ENCODE measurements at places on chromosomes 7 and 10.
A peak's percentile ranks its signal among the peaks of the same experiment; 100 is the strongest.

DNA sequence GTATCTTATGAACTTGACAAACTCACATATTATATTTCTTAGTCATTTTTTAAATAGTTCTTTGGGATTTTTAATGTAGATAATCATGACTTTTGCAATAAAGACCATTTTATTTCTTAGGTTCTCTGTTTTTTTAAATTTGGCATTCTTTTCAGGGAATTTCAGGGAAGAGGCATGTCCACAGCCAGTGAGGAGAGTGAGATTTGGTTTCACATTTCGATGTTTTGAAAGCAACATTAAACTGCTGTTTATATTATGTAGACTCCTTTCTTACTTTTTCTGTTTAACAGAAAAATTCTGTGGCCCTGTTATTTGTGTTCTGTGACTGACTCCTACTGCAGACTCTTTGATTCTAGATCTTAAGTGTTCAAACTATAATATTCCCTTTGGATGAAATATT is 153.7 kb downstream of the FAM107B start:
- DNase-seq = no peak

GRCh38 chr10:63711867-63712716 is 190.9 kb downstream of the REEP3 start:
- DNase-seq = peak; percentile 98

DNA sequence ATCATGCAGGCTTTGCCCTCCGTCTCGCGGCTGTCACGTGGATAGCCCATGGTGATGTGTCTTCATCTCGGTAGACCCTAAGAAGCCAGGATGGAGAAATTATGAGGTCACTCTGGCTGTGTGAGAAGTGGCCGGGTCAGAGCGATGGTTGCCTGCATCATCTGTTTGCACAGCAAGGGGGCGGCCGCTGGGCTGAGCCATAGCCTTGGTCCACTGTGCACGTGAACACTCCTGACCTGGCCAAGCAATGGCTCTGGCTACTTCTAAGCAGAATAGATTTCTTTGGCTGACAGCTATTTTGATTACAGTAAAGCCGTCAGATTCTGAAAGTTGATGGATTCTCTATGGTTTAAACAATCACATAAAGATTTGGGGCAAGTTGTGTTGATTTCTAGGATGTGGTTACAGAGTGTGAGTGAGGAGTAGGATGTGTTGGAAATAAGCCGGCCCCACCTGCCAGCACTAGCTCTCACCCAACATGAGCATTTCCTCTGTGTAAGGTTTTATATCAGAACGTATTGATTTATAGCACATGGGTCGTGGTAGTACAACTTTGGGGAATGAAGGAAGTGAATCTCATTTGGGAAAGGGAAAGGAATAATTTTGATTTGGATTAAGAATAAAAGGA is 214.4 kb upstream of the GPR26 start:
- DNase-seq = no peak

DNA sequence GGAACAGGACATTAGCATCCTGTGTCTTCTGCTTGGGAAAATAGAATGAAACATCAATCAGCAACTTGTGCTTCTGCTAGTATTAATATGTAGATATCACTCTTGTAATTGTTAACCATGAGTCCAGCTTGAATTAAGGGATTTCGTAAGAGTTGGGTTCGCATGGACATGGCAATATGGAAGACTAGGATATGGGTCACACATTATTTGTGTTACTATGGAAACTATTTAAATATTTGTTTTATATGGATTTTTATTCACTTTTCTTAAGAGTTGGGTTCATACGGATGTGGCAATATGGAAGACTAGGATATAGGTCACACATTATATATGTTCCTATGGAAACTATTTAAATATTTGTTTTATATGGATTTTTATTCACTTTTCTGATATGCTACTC is 24.5 kb downstream of the TNPO3 start:
- DNase-seq = no peak

GRCh38 chr7:22357311-22358175 is 589 bp upstream of the RAPGEF5 start:
- no peak for DNase-seq

DNA sequence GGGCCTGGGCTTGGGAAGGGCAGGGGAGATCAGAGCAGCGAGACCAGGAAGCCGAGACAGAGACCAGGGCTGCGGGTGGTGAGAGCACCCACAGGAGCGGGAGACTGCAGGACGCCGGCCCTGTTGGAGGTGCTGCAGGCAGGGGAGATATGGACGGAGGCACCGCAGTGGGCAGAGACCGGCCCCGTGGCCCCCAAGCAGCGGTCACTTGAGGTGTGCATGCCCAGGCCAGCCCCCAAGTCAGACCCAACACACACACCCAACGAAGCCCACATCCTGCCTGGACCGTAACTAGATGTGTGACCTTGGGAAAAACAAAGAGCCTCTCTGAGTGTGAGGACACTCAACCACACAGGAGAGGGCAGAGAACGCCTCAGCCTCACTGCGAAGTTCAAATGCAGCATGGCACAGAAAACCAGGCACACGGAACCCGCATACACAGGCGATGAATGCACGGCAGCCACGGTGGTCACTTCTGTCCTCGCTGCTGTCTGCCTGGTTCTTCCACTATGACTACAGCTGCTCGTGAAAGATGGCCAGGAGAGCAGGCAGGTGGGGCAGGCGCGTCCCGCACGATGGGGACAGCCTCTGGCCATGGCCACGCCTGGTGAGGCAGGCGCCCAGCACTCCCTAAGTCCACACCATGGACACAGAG is 214.7 kb downstream of the MAD1L1 start:
- peak; percentile 55 for DNase-seq

DNA sequence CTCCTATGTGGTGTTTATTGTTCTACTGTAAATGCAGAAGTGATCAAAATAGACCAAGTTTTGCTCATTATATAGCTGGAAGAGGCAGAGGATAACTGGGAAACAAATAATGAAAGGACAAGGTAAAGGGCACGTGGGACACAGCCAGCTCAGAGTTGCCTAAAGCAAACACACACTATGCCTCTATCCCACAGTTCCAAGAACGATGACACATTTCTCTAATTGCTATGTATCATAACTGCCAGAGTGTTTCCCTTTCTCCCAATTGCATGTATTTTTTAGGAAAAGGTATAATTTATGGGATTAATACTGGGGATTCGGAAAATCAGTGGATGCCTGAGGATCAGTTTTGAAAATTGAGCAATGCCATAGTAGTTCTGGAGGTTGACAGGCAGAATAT is 49.0 kb downstream of the CCDC71L start:
- no peak for DNase-seq

DNA sequence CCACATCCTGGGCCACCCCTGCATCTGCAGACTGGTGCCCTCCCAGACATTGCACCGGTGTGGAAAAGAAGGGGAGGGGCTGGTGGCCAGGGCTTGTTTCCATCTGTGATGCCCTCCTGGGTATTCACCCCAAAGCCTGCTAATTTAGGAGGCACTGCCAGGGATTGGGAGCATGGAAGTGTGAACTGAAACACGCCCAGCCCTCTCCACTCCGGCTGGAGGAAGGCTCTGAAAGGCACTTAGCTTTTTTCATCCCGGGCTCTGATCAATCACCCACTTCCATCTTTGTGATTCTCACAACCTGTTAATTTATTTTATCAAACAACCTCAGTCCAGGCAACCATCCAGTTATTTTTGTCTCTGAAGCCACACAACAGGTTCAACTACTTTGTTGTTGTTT is 20.9 kb upstream of the CPXM2 start:
- DNase-seq = no peak

- no peak for DNase-seq
Measured at GRCh38 chr7:134327896-134328295, 11.2 kb upstream of the SLC35B4 start.

DNA sequence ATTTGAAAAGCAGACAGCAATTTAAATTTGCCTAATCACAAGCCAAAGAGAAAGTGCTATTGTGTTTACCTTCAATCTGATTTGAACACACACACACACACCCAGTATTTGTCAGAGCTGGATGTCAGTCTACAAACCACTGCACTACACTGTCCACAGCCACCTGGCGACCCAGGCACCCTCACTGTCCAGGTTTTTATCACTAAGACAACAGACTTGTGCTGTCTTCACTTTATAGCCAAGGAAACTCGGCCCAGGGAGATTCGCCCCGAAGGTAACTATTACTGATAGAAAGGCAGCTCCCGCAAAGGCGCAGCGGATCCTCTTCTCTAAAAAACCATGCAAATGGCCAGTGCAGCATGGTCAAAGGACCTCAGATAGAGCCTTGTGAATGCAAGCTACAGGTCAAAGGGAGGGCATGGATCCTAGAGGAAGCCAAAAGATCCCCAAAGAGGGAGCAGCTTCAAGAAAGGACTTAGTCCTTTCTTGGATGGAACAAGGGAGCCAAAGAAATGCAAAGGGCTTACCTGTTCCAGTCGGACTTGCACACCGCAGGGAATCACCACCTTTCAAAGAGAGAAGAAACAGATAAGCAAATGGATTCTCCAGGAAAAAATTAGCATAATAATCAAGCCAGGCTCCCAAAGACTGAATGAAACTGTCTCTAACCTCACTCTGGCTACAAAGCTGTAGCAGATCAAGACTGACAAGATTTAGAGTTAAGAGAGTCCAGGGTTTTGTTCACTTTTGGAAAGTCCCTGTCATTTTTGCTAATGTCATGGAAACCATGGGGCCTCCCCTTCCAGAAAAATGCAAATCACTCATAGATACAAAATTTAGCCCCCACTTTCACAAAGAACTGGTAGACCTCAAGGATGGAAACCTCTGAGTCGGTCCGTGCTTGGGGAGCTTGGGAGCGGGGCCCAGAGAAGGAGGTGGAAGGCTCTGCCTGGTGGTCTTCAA is 101.1 kb downstream of the TNS3 start:
- DNase-seq = no peak

DNA sequence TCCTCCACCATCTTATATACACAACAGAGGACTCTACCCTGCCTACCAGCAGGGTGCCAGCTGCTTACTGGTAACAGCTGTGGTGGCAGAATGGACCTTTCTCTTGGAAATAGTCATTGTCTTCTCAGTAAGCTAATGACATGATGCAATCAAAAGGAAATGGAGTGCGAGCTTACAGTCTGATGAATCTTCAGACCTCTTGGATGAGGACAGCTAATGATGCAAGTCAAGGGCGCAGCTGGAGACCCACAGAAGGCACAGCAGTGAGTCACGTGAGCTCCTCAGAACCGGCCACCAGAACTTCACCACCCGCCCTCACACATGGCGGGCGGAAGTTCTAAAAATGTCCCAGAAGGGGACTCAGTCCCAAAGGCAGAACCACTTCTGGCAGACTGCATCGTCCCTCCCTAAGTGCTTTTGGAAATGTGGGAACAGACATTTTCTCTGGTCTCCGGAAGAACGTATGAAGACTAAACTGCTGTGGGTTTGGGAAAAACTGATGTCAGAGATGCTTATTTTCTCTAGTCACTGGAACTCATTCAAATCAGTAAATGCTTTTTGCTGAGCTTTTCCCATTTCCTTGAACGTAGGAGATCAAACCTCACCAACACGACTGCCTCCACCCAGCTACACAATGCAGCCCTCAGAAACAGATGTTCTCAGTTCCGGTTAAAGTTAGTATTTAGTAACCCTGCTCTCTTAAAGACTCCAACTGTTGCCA is 96.4 kb downstream of the FAS start:
- DNase-seq = peak; percentile 75

- no peak for DNase-seq
Measured at GRCh38 chr7:50226669-50227068, 77.8 kb upstream of the IKZF1 start.

- DNase-seq = no peak
Measured at GRCh38 chr10:21694631-21695030, 160.6 kb downstream of the MLLT10 start.

- DNase-seq = no peak
Measured at GRCh38 chr10:64458306-64458705, 937.1 kb downstream of the REEP3 start.

DNA sequence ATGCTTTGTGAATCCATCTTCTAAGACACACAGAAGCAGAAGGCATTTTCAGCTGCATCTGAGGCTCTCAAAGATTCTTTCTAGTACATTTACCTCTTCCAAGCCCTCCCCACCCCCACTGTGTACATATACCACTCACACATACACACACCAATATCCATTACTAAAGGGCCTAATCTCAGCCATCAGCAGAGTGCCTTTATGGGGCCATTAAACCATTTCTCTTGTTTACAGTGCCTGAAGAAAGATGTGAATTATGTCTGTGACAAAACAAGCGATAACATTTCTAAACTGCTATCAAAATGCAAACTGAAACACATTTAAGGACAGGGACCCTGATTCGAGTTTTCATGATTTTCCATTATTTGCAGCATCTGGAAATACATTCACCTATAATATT is 40.0 kb downstream of the ETV1 start:
- no peak for DNase-seq

DNA sequence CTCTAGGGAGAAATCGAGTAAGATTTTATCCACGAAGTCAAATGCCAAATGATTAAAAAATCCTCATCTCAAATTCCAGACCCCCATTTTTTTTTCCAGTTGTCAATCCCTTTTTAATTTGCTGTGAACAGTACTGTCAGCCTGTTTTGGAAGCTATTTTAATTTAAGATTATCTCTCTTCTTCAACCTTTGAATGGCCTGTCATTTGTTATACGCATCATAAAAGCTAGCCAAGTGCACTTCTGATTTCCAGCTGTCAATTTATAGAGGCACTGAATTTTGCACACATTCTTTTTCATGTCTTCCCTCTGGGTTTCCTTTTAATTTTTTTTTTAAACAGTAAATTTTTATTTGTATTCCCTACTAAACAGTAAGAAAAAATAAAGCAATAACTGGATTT is 336.4 kb upstream of the HGF start:
- no peak for DNase-seq

DNA sequence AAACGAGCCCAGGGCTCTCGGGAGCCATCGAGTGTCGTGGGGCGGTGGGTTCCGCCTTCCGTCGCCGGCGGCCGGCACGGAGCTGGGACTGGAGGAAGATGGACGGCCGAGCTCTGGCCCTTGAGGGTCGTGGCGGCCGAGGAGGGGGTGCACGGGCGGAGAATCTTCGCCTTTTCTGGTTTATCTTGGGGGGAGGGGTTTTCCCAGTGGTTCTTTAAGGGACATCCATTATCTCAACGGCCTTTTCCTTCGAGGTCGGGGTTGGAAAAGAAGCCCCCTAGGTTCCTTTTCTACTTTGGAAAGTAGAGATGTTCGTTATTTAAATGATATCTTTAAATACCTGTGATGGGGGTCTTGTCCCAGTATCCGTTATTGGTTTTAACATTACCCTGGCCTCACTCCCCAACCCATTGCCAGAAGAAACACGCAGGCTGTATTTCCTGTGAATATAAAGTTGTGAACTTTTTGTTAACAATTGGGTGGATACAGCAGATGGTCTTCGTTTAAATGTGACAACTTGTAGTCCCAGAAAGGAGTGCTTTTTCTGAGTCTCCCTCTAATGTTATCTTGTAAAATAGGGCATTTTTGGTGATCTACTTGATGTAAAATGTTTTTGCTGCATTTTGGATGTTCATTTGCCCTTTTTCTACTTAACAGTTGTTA is 765 bp downstream of the CCAR1 start:
- DNase-seq = no peak

- DNase-seq = no peak
Measured at GRCh38 chr10:60390224-60390626, 550 bp upstream of the ANK3 start.

- DNase-seq = peak; percentile 56
Measured at GRCh38 chr10:132114953-132115520, 49.3 kb downstream of the JAKMIP3 start.

GRCh38 chr10:85847085-85847484 is 519.5 kb downstream of the GRID1 start:
- no peak for DNase-seq

- no peak for DNase-seq
Measured at GRCh38 chr7:6530626-6531491, 20.4 kb downstream of the GRID2IP start.

Data from ascending aorta (tissue), 2 donors.